CD4-positive, alpha-beta T cell (primary cell): ENCODE measurements at places on chromosomes 12 and 14. TPM values are rescaled to one million over a fixed set of nuclear protein-coding genes. Genes with fewer than 3 reads are reported as not detected.

NAV3 gene
- total RNA-seq, result not detected

- no peak for DNase-seq
- H3K27me3 ChIP-seq, result peaks cover 2% of the 10 kb centered on the region
- H3K4me1 ChIP-seq, result no peaks in the 10 kb centered on the region
- no peaks in the 10 kb centered on the region for H3K36me3 ChIP-seq
- no peak overlapping the region for H3K27ac ChIP-seq
Observed at GRCh38 chr14:32457213-32457920, 128.3 kb downstream of the AKAP6 start.

DNA sequence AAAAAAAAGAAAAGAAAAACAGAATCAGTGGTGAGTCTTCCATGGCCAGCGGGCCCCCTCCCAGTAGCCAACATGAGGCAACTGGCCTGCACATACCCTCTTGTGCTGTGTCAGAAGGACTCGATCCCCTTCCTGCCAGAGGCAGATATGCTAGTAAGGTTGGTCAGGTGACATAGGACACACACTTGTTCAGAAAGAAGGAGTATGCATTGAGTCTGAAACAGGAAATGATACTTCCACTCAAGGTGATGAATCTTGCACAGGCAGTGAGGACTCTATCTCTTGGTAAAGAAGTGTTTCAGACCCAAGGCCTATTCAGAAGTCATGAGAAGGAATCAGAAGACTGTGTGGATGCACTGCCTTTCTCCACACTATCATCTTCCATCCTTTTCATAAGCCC lies 269.7 kb upstream of the FAR2 start:
- no peak overlapping the region for H3K27ac ChIP-seq
- no peak overlapping the region for H3K4me3 ChIP-seq
- H3K27me3 ChIP-seq, result no peaks in the 10 kb centered on the region
- no peak for DNase-seq
- H3K4me1 ChIP-seq, result no peaks in the 10 kb centered on the region
- no peaks in the 10 kb centered on the region for H3K36me3 ChIP-seq

DNA sequence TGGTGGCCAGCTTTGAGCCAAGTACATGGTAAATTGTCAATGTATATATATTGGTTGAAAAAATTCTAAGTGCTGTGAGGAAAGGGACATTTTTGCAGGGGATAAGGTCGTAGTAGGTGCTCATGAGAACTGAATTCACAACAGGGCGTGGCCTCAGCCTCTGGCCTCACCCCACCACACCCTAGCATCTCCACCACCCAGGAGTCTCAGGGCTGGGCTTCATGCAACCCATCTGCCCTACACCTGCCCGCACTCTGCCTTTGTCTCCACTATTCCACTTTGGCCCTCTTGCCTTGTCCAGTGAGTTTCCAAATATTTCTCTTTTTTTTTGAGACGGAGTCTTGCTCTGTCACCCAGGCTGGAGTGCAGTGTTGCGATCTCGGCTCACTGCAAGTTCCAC lies 22.1 kb upstream of the AQP2 start:
- no peak overlapping the region for H3K27ac ChIP-seq
- no peak overlapping the region for H3K4me3 ChIP-seq
- H3K36me3 ChIP-seq, result no peaks in the 10 kb centered on the region
- H3K27me3 ChIP-seq, result peaks cover 5% of the 10 kb centered on the region

- no peaks in the 10 kb centered on the region for H3K36me3 ChIP-seq
- no peak overlapping the region for H3K4me3 ChIP-seq
- no peak for DNase-seq
- no peaks in the 10 kb centered on the region for H3K4me1 ChIP-seq
Observed at GRCh38 chr12:3035171-3035570, 42.0 kb upstream of the TSPAN9 start.

- no peak for DNase-seq
- H3K27me3 ChIP-seq, result no peaks in the 10 kb centered on the region
- H3K4me3 ChIP-seq, result no peak overlapping the region
- no peaks in the 10 kb centered on the region for H3K4me1 ChIP-seq
Observed at GRCh38 chr14:104295681-104296387, 157.4 kb downstream of the KIF26A start.
